Activated CD4-positive, CD25-positive, alpha-beta regulatory T cell treated with anti-CD3 and anti-CD28 coated beads, Interleukin-2, amount 50 U/mL, for 16 hours (primary cell): ENCODE measurements at places on chromosomes 4 and X.

DNA sequence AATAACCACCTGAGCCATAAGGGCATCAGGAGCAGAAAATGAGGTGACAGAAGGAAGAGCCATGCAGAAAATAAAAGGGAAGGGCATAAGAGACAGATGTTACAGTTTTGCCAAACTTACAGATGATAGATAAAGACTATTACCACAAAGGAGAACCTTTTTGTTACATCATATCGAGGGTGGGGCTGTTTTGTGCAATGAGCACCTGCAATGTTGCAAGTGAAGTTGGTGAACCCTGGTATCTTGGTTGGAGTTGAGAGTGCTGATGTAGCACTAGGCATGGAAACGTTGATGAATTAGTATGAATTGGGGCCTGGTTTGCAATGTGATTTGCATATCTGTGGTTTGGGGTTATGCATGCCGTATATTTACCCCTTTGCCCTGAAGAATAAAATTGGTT, 119.8 kb upstream of the TEX13D start:
- no peak for DNase-seq

DNA sequence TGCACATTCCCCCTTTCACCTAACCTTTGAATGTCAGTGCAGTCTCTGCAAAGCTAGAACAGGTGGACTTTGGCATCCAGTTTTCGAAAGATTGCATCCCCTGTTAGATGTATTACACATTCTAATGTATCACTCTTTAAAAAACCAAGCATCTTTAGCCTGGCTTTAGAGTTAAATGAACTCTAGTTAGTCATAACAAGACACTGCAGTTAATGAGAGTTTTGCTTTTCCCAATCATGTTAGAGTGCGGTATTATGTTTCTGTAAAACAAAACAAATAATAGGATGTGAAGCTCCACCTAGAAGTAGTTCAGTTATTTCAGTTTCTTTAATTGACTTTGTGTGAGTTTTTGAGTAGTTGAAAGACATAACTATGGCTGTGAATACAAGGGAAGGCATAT, 42.2 kb downstream of the PARM1 start:
- DNase-seq, result no peak

DNA sequence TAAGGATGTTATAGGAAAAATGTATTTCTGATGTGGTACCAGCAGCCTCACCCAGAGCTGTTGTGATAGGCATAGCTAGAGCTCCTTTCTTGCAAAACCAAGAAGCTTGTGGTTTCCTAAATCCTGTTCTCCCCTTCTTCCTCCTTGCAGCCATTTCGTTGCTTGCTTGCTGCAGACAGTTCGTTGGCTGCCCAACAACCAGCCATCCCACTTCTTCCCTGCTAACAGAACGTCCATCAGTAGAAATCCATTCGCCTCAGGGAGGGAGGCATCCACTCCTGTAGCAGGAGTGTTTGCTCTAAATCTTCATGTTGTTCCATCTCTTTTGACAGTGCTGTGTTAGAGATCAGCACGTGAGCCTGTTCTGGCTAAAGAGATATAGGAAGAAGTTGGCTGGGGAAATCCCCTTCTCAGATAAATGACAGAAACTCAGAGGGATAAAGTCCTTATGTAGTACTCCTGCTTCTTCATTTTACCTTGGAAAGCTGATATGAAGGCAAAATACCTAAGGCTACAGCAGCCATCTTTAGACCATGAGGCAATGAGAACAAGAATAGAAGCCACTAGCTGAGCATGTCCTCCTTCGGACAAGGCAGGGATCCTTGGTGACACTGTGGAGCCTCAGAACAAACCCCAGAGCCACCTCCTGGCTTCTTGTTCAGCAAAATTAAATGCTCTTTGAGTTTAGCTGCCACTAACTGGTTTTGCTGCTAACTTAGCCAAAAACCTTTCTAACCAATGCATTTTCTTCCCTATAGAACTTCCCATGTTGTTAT, 68.4 kb upstream of the RELL1 start:
- no peak for DNase-seq

DNA sequence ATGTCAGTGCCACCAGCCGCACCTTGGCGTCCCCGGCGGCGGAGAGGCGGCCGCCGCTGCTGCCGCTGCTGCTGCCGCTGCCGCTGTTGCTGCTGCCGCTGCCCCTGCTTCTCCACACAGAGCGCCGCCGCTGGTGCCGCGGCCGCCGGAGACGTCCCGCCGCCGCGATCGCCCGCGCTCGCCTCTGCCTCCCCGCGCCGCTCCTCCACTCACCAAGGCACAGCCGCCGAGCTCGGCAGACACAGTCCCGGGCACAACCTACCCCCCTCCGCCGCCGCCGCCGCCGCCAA, at the start of gene PPP3CA:
Gene PPP3CA (minus strand): TSS at position 260 of the 290 bp plus-strand sequence.
- no peak for DNase-seq

GRCh38 chr4:184705692-184706091, 28.2 kb downstream of the CENPU start:
- no peak for DNase-seq
